ENCODE measurements at places on chromosomes 2 and 18. TPM values are rescaled to one million over a fixed set of nuclear protein-coding genes. Genes with fewer than 3 reads are reported as not detected.

CHPF gene
- 25.2 TPM for total RNA-seq

TANC1 gene
- 5.1 TPM for total RNA-seq

METAP1D gene
- 4.3 TPM for total RNA-seq

CHAC2 gene
- total RNA-seq, result 10.3 TPM

- no peak for DNase-seq
Measured at GRCh38 chr2:117057016-117057415, 757.5 kb upstream of the DDX18 start.

DNA sequence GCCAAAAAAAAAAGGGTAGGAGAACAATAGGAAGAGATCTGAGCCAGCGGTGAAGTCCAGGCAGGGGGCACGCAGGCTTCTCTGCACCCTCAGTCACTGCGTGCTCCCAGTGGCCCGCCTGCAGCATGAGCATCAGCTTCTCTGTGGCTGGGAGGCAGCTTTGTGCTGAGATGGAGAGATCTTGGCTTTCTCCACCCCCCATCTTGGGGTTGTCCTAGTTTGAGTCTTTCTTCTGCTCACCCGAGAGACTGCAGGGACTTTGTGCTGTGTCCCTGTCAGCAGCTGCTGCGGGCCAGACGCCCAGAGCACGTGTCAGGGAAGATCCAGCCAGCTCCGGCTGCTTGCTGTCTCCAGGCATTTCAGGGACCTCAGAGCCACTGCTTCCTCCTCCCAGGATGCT, 20.3 kb downstream of the TRAPPC12 start:
- peak; percentile 47 for DNase-seq

DNA sequence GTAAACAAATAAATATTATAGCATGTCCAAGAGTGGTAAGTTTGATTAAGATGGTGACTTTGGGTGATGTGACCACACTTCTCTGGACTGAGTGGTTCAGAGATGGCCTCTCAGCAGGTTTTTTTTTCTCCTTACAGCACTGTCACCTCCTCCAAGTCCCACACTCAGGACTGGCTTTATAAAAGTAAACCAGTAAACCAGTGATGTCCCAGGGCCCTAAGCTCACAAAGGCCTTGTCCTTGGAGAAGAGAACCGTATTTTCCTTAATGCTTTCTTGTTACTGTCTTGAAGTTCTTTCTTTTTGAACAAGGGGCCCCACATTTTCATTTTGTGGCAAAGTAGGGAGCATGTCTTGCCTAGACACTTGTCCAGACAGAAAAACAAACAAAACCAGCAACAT, 274.0 kb downstream of the MYCN start:
- no peak for DNase-seq

- no peak for DNase-seq
Measured at GRCh38 chr2:88234760-88235159, 64.6 kb downstream of the THNSL2 start.

GRCh38 chr18:7338846-7339245, 108.0 kb downstream of the LRRC30 start:
- no peak for DNase-seq

DNA sequence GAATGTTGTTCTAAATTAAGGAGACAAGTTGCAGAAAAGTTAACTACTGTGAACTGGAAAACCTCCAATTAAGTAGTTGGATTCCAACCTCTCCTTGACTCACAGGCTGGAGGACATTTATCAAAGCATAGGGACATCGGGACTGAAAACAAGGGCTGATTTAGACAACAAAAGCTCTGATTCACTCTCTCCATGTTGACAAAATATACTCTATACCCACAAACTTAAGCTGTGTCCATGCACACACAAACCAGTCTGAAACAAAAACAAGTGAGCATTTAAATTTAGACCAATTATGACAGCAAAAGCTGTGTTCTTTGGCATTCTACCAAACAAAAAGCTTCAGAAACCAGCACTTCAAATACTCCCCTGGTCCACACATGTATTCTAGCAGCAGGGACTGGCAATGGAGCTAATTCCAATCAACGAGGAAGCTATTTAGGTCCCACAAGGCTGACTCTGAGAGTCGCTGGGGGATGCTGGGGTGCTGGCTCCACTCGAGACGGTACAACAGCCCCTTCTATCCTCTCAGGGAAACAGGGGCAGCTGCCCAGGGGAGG, 71.4 kb downstream of the NXPH2 start:
- no peak for DNase-seq

DNA sequence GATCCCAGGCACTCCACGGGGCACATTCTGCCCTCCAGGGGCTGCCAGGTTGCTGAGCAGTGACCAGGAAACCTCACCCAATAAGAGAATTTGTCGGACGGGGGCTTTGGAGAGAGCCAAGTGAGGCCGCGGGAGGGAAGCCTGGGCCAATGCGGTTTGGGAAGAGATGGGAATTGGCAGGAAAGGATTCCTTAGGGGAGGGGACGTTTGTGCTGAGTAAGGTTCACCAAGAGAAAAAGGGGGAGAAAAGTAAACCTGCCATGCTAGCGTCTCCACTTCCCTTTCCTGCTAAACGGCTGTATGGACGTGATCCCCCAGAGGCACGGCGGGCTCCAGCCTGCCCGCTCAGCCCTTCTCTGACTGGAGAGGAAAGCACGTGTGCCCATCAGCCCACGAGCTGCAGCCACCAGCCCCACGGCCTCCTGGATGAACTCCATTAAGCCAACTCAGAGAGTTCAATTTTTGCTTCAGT, 194.4 kb upstream of the ID2 start:
- DNase-seq, result no peak

DNA sequence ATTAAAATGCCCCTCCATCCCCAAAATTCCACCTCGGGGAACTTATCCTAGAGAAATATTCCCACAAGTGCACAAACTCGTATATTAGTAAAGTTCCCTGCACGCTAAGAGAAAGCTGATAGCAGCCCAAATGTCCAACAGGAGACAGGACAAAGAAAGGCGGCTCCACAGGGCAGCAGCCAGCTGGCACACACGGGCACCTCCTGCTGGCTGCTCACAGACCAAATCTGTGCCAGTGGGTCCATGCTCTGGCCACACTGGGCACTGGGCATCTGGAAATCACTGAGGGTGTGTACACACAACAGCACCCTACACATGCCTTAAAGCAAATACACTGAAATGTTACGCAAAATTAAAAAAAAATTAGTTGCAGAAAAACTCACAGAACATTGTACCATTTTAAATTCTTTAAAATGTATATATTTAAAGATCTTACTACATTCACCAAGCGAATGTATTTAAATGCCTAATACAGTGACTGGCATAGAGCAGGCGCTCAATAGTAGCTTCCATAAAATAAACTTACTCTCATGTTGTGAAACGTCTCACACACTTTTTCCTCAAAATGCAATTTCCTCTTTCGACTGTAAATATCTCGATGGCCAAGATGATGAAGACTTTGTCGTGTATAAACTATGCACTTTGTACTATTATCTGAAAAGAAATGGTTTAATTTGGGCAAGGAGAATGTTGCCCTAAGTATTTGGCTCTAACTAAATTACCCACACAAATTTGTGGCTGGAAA, 19.4 kb downstream of the ZNF516 start:
- peak; percentile 80 for DNase-seq
